CD4-positive, alpha-beta memory T cell (primary cell): ENCODE measurements at places on chromosomes 2 and 18. TPM values are rescaled to one million over a fixed set of nuclear protein-coding genes. Genes with fewer than 3 reads are reported as not detected.

TAF1B gene
- 23.9 TPM for total RNA-seq

HOXD12 gene
- not detected for total RNA-seq

LBX2 gene
- not detected for total RNA-seq

EMILIN1 gene
- total RNA-seq = 0.81 TPM

EFHD1 gene
- 1.5 TPM for total RNA-seq

PTGR3 gene
- total RNA-seq = 55.9 TPM

RPRD1A gene
- total RNA-seq = 40.1 TPM

YES1 gene
- 4.9 TPM for total RNA-seq

CTLA4 gene
- 18.4 TPM for total RNA-seq
